ENCODE measurements at places on chromosomes 11 and 22. TPM values are rescaled to one million over a fixed set of nuclear protein-coding genes. Genes with fewer than 3 reads are reported as not detected.

LARGE2 gene
- 3.5 TPM for total RNA-seq

FGF3 gene
- not detected for total RNA-seq

ZP1 gene
- not detected for total RNA-seq

ADAMTS15 gene
- total RNA-seq: 0.11 TPM

DNAJB7 gene
- total RNA-seq: not detected

SYT12 gene
- total RNA-seq: not detected

ANO9 gene
- 109 TPM for total RNA-seq

CENPM gene
- 8.4 TPM for total RNA-seq

PLAAT4 gene
- total RNA-seq: 80.4 TPM

TPBGL gene
- total RNA-seq: 0.78 TPM

DDX6 gene
- 341 TPM for total RNA-seq

PICALM gene
- 77.3 TPM for total RNA-seq

Measured in CD4-positive, alpha-beta T cell (primary cell).